ENCODE measurements at places on chromosomes 4 and X. TPM values are rescaled to one million over a fixed set of nuclear protein-coding genes. Genes with fewer than 3 reads are reported as not detected.

The UGT2A1 gene
- total RNA-seq: not detected

The NPY2R gene
- not detected for total RNA-seq

The SORBS2 gene
- total RNA-seq: not detected

The CMC4 gene
- 7.7 TPM for total RNA-seq

The MAGEB17 gene
- total RNA-seq: not detected

DNA sequence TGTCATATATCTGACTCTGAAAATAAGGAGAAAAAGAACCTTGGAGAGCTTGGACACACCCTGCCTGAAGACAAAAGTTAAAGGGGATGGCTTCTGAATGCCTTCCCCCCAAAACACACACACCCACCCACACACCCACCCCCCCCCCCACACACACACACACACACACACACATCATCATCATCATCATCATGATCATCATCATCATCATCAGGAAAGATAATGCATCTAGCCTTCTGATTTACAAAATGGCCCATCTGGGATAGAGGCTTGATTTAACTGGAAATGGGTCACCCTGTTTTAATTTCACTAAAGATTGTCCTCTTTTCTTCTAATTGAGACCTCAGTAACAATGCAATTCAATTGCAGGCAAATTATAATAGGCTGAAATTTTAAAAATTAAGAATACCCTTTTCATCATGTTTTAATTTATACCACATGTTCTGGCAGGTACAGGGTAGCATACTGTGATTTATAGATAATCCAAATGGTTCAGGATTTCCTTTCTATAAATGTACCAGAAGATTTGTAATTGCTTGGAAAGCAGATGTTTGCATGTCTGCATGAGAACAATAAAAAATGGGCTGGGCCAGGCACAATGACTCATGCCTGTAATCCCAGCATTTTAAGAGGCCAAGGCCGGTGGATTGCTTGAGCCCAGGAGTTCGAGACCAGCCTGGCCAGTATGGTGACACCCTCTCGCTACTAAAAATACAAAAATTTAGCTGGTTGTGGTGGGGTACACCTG, 56.5 kb downstream of the TRIM2 start:
- no peak for DNase-seq

DNA sequence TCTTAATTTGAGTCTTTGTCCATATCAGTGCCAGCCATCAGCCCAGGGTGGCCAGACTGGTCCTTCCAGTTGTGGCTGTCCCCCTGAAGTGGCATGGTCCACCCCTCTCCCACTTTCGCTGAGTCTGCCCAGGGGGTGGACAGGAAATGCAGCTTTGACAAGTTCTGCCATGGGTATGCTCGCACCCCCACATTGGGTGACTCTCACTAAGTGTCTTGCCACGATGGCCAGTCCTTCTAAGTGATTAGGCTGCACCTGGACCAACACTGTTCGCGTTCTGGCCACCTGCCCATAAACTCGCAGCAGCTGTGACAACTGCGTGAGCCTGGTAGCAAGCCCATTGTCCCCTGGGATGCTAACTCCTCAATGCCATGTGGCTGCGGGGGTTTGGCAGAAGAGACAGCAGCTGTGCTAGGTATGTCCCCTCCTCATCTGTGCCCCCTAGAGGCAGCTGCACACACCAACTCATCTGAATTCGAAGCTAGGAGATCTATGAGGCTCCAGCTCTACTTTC, 10.0 kb upstream of the LNX1 start:
- DNase-seq: no peak

DNA sequence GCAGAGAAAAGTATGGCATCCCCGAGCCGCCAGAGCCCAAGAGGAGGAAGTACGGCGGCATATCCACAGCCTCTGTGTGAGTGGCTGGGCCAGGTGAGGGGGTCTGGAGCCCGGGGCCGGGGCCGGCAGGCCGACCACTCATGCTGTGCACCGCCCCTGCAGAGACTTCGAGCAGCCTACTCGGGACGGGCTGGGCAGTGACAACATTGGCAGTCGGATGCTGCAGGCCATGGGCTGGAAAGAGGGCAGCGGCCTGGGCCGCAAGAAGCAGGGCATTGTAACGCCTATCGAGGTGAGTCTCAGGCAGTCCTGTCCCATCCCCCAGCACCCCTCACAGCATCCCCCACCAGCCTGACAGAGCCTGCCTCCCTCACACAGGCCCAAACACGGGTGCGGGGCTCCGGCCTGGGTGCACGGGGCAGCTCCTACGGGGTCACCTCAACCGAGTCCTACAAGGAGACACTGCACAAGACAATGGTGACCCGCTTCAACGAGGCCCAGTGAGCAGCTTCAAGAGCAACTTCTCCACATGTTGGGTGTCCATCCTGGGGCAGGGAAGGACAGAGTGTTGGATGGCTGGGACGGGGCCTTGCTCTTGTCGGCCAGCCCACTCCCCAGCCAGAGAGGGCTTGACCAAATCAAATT, 7.4 kb upstream of the UBA1 start:
- no peak for DNase-seq

DNA sequence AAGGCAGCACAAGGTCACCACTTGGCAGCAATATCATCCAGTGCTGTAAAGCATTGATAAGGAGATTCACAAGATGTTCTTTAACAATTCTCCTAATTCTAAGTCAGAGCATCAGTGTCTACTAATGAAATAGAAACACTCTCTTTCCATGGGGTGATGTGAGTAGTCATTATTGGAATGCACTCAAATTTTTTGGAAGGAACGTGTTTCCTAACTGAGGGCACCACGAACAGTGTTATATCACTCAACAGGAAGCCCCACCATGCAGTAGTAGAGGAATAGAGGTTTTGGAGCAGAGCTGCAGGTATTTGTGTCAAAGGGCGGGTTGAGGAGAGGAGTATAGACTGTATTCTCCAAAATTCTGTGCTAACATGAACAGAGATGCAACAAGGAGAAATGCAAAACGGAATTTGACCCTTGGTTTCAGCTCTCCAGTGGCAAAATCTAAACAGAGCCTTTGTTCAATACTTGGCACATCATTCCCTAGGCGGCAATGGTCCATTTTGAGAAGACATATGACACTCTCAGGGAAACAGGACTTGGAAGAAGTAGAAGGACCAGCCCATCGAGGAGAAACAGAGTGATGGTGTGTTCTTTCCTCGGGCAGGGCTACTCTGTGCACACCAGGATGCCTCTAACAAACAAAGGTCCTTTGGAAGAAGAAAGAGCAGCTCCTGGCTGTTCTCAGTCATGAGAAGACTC, 98.9 kb downstream of the CPEB2 start:
- no peak for DNase-seq

GRCh38 chr4:10093801-10094552, 22.6 kb downstream of the WDR1 start:
- peak; percentile 47 for DNase-seq

DNA sequence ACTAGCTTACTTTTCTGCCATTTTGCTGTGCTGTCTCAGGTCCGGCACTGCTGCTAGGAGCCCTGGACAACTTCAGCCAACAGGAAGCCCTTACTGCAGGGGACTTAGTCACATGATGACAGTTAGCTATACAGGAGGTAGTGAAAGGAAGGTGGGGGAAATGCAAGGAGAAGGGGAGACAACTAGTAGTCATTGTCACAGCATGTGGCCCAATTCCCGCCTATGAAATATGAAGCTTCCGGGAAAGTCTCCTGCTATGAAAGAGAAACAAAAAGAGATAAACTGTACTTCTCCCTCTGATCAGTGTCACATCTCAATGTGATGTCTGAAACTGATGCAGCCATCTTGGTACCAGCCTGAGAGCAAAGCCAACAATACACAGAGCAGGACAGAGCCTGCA, 71.6 kb downstream of the AMELX start:
- no peak for DNase-seq

- no peak for DNase-seq
These were observed 38.8 kb upstream of the STIM2 start for GRCh38 chr4:26821677-26822503.

DNA sequence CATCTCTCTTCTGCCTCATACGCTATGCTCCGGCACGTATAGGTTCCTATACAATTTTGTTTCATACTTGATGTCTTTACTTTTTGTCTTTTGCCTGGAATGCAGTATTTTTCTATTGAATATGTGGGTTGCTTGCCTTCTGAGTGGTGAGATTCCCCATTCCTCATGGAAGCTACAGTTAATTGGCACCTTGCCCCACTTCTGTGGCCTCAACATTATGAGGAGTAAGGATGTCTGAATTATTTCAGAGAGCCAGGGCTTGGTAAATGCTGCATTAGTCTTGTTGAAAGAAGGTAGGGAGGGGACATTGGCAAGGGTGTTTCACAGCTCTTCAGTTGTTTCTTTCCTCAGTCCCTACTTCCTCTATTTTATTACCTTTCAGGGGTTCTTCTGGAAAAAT, 23.0 kb downstream of the CDKL5 start:
- no peak for DNase-seq

- DNase-seq: no peak
These were observed 179.9 kb downstream of the GABRG1 start for GRCh38 chr4:45944000-45944399.

GRCh38 chrX:150919401-150919800, 20.9 kb upstream of the CD99L2 start:
- no peak for DNase-seq

DNA sequence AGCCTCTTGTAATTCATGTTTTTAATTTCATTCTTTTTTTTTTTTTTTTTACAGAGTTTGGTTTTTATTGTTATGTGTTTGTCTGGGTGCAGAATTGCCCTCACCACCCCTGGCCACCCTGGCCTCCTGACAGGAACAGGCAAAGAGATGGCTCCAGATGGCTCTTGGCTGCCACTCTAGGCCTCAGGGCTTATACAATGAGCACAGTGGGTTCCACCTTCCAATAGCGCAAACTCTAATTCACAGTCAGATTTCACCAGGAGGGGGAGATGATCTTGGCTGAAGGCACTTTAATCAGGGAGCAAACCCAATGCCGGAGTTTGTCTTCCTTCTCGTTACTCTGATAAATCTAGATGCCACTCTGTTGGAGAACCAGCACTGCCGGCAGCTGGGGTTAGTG, 24.8 kb downstream of the CPE start:
- no peak for DNase-seq
